CD4-positive, alpha-beta T cell treated with Interleukin-15 for 1 hour (primary cell): ENCODE measurements at places on chromosomes 7 and 10.

DNA sequence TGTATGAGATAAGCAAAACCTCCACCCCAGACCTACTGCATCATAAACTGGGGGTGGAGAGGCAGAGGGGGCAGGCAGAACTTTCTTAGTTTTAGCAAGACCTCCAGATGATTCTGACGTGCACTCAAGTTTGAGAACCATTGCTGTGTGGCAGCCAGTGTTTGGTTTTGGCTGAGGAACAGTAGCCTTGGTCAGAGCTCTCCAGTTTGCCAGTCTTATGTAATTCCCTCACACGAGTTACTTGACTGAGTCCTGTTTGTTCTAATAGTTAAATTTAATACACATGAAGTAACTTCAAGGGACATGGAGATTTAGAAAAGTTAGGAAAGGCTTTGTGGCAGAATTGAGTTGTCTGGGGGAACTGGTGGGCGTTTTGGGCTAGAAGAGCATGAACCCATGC is 38.5 kb downstream of the GARS1 start:
- no peak for DNase-seq

DNA sequence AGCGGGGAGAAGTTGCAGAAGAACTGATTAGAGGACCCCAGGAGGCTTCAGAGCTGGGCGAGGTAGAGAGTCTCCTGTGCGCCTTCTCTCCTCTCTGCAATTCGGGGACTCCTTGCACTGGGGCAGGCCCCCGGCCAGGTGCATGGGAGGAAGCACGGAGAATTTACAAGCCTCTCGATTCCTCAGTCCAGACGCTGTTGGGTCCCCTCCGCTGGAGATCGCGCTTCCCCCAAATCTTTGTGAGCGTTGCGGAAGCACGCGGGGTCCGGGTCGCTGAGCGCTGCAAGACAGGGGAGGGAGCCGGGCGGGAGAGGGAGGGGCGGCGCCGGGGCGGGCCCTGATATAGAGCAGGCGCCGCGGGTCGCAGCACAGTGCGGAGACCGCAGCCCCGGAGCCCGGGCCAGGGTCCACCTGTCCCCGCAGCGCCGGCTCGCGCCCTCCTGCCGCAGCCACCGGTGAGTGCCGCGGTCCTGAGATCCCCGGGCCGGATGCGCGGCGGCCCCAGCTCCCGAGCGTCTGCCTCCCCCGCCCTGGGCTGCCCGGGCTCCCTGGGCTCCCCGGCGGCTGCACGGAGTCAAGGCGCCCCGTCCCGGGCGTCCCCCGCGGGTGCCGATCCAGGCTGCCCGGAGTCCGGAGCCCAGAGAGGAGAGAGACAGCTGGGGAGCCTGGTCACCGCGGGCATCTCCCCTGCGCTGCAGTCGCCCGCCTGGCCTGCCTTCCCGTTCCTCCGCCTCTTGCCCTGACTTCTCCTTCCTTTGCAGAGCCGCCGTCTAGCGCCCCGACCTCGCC is at the start of gene PLAU:
Gene PLAU (plus strand): TSS at position 369 of the 789 bp plus-strand sequence. CDS start 424 bp downstream, outside the sequence.
- peak; percentile 37 for DNase-seq

- DNase-seq, result no peak
Measured at GRCh38 chr7:23299770-23300300, 696 bp downstream of the MALSU1 start.

- no peak for DNase-seq
Measured at GRCh38 chr7:141864765-141865447, 23.6 kb upstream of the PRSS37 start.

- no peak for DNase-seq
Measured at GRCh38 chr10:86728056-86728455, 28.4 kb upstream of the BMPR1A start.

GRCh38 chr10:30285970-30286369 is 63.1 kb downstream of the MTPAP start:
- no peak for DNase-seq

DNA sequence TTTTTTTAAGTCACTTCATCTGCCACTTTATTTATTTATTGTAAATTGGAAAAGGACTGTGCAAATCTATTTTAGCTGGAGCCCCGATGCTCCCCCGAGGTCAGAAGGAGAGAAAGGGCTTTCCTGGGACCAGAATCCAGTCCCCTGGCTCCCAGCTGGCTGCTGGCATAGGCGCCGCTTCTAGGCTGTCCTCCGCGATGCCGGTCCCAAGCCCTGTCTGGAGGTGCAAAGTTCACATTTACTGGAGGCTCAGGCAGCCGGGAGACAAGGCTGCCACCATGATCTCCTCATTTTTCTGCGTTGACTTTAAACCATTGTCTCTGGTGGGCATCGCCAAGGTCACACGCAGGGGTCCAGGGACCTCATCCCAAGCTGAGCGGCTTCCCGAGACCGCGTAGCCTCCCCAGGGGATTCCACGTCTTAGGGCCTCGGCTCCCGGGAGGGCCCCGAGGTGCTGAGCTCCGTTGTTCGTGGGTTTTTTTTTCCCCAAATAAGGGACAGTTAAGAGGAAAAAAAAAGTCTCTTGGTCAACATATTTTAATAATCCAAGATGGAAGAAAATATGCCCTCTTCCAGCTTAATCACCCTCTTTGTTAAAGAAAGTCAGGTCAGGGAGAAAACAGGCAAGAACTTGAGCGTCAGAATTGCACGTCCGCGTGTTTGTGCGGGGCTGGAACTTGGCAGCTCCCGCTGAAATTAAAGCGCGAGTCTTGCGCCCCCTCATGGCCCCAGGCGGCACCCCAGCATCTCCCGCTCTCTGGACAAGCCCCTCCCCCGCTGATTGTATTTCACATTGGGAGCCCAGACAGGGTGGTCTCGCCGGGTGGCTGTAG is 11.9 kb downstream of the RGR start:
- DNase-seq, result no peak

DNA sequence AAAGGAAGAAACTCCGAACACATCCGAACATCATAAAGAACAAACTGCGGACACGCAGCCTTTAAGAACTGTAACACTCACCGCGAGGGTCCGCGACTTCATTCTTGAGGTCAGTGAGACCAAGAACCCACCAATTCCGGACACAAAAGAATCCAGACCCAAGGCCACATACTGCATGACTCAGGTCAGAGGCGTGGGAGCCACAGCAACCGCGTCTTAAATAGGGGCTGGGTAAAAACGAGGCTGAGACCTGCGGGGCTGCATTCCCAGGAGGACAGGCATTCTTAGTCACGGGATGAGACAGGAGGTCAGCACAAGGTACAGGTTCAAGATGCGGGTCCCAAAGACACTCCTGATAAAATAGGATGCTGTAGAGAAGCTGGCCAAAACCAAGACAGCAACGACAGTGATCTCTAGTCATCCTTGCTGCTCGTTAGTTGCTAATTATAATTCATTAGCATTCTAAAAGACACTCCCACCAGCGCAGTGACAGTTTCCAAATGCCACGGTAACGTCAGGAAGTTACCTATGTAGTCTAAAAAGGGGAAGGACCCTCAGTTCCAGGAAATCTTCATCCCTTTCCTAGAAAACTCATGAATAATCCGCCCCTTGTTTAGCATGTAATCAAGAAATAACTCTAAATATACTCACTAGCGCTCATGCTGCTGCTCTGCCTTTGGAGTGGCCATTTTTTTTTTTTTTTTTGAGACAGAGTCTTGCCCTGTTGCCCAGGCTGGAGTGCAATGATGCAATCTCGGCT is 19.3 kb downstream of the AP5Z1 start:
- DNase-seq, result no peak
